Lung (tissue), 17 donors: ENCODE measurements at places on chromosomes 16 and 17. TPM values are rescaled to one million over a fixed set of nuclear protein-coding genes. Genes with fewer than 3 reads are reported as not detected.

GRCh38 chr16:56742030-56742984, 12.4 kb downstream of the NUP93 start:
- H3K27me3 ChIP-seq: no peaks in the 10 kb centered on the region
- no peaks in the 10 kb centered on the region for H3K36me3 ChIP-seq
- peaks cover 8% of the 10 kb centered on the region for H3K4me1 ChIP-seq
- peak overlapping the region; percentile 46 for H3K27ac ChIP-seq

- no peaks in the 10 kb centered on the region for H3K4me1 ChIP-seq
- DNase-seq: no peak
- no peak overlapping the region for H3K27ac ChIP-seq
- peaks cover 4% of the 10 kb centered on the region for H3K36me3 ChIP-seq
These were observed 187.6 kb downstream of the RPTOR start for GRCh38 chr17:80732268-80732667.

DNA sequence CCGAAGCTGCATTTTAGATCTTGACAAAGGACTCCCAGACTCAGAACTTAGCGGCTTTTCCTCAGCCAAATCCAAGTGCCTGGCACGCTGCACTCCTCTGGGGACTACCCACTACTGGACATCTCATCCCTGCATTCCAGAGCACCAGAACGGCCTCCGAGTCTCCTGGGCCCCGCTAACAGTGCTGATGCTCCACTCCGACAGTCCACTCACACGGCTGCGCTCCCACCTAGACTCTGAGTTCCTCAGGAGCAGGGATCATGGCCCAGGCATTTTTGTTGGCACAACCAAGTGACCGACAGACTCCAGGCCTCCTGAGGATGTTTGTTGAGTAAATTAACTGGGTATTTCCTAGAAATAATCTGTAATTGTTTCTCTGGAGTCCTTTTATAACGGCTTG, 79.1 kb downstream of the NDEL1 start:
- H3K27me3 ChIP-seq: no peaks in the 10 kb centered on the region
- peaks cover 57% of the 10 kb centered on the region for H3K36me3 ChIP-seq
- no peak for DNase-seq
- no peaks in the 10 kb centered on the region for H3K4me1 ChIP-seq

GRCh38 chr16:75263963-75264445, 12.6 kb upstream of the BCAR1 start:
- H3K27ac ChIP-seq: peak overlapping the region; percentile 95
- H3K36me3 ChIP-seq: peaks cover 3% of the 10 kb centered on the region
- peaks cover 45% of the 10 kb centered on the region for H3K4me1 ChIP-seq
- peak overlapping the region; percentile 18 for H3K4me3 ChIP-seq
- no peak for DNase-seq

DNA sequence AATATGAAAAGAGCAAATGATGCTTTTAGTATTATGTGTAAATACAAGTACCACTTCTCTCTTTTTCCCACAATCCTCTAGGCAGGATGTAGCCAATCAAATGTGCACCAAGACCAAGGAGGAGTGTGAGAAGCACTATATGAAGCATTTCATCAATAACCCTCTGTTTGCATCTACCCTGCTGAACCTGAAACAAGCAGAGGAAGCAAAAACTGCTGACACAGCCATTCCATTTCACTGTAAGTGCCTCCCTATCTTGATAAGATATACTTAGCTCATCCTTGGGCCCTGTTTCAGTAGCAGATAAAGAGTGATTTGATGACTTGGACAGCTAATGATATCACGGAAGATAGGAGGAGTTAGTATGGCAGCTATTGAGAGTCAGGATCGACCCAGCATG, 33.7 kb downstream of the TADA2A start:
- H3K4me3 ChIP-seq: no peak overlapping the region
- no peaks in the 10 kb centered on the region for H3K4me1 ChIP-seq
- no peak for DNase-seq
- peaks cover 23% of the 10 kb centered on the region for H3K36me3 ChIP-seq

Gene PIMREG
- total RNA-seq: 3.0 TPM
